ENCODE measurements at places on chromosomes 16 and 17.
A peak's percentile ranks its signal among the peaks of the same experiment; 100 is the strongest.

DNA sequence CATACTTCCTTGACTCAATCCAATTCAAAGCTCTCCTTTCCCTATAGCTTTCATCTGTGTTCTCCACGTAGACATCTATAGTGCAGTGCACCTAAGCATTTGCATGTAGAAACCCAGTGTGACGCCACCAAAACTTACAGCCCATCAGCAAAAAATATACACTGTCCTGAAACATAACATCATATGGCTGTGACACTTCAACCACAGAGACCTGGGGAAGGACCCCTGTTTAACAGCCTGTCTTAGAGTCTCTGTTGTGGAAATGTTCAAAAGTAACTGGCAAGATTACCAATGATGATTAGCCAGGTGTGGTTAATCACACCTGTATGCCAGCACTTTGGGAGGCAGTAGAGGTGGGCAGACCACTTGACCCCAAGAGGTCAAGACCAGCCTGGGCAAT lies 22.2 kb downstream of the GSPT1 start:
- DNase-seq: no peak

DNA sequence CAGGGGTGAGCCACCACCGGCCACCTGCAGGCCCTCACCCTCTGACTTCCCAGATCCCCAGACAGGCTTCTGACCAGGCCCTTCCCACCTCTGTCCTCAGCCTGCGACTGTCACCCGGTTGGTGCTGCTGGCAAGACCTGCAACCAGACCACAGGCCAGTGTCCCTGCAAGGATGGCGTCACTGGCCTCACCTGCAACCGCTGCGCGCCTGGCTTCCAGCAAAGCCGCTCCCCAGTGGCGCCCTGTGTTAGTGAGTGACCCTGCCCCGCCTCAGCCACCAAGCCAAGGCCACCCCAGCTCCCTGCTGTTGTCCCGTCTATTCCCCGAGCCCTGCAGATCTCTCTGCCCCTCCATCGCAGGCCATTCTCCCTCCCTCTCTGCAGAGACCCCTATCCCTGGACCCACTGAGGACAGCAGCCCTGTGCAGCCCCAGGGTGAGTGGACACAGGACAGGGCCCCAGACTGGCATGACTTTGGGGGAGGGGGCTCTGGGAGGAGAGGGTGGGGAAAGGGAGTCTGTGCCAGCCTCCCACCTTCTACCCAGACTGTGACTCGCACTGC lies 1.9 kb downstream of the NTN3 start:
- no peak for DNase-seq

GRCh38 chr17:67121316-67121891 lies 77.0 kb downstream of the CACNG1 start:
- no peak for DNase-seq

- peak; percentile 28 for DNase-seq
These were observed 2.4 kb downstream of the PGAP6 start for GRCh38 chr16:379183-379960.

GRCh38 chr17:40071313-40072039 lies 8.7 kb downstream of the THRA start:
- no peak for DNase-seq

GRCh38 chr17:61251939-61252865 lies 147.4 kb upstream of the TBX2 start:
- no peak for DNase-seq

GRCh38 chr17:3964203-3965117 lies at the start of gene ATP2A3:
Gene ATP2A3, minus strand, starts transcription at chr17:3964437. Its CDS starts 146 bp downstream, at chr17:3964291.
- no peak for DNase-seq

- DNase-seq: no peak
These were observed 45.5 kb upstream of the MMP2 start for GRCh38 chr16:55433535-55433934.

DNA sequence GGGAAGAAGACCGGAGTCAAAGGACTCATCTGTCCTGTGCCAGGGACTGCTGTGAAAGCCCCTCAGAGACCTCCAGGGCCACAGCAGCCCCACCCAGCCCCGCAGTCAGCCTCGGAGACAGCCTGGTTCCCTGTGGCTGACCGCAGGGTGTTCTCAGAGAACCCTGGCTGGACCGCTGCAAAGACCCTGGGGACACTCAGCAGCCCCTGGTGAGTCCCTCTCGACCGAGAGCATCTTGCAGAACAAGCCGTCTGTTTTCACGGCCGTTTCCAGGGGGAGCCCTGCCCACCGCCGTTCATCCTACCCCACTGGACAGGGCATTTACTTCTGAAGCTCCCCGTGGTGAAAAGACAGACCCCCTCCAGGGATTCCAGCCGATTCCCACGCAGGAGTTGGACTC lies 10.3 kb downstream of the UBALD1 start:
- no peak for DNase-seq

DNA sequence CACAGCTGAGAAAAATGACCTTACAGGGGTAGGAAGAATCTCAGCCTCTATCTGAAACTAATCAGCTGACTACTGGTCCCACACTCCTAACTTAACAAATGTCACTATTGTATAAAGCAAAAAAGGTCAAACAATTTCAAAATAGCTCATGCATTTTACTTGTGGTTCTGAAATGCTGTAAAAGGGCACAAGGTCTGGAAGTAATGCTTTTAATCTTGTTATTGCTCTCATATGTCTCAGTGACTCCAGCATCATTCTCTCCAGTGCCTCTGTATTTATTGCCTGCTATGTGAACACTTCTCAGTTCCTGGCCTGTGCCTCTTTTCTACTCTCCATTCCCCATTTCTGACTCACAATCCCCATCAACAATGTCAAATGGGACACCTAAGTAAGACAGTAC lies 937.7 kb downstream of the CDH11 start:
- DNase-seq: no peak

DNA sequence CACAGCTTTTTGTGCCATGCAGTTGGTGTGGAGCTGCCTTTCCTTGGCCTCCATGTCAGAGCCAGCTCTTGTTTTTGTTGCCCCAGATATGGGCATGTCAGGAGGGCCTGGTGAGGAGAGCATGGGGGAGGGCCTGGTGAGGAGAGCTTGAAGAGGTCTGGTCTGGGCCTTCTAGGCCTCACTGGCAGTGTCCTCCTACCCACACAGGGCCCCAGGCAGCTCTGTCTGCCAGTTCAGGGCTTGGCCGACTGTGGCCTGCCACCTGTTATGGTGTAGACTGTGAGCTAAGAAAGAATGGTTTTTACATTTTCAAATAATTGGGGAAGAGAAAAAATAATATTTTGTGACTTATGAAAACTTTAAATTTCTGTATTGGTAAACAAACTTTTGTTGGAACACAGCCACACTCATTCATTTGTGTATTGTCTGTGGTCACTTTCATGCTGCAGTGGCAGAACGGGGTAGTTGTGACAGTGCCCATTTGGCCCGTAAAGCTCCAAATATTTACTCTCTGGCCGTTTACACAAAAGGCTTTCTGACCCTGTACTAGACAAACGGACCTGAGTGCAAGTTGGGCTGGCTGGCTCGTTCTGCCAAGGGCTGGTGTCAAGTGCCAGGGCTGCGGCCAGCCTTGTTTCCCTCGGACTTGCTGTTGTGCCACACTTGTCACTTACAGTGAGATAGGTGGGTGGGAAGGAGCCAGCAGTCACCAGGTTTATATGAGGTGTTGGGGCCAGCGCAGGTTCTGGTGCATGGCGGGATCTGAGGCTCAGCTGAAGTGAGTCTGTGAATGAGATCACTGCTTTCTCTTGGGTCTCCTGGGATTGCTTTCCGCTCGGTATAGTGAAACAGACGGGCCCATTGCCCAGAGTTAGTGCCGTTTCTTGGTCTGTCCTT lies 18.2 kb downstream of the PGS1 start:
- DNase-seq: no peak
